Lower leg skin (tissue), 4 donors: ENCODE measurements at places on chromosomes 11 and 22.

DNA sequence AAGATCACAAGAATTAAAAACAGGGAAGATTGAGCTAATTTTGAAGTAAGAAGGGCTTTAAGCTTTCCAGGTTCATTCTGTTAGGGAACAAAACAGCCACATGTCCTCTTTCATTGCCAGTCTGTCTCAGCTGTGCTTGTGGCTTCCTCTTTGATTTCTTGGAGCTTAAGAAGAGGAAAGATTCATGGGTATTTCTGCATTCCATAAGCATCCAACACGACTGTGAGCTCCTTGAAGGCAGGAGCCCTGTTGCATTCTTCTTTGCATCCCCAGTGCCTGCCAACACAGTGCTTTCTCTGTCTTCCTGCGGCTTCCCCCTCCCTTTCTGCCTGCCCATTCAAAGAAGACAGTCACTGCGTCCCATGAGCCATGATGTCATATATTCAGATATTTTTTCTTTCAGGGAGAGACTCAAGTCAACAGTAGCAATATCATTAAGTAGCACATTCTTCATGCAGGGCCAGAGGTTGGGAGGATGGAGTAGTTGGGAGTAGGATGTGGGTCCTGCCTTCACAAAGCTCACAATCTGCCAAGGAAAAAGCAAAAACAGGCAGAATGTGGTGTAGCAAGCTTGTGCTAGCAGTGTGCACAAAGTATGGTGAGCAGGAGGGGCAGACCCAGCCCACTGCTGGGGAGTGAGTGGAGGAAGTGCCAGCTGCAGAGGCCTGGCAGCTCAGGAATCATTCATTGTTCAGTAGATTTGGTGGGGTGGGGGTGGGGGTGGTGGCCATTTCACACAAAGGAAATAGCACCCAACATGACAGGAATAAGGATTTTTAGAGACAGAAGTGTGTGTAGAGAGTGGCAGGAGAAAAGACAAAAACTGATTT lies 162.1 kb upstream of the RASSF10 start:
- DNase-seq: no peak

- DNase-seq: no peak
These were observed 29.4 kb downstream of the TUB start for GRCh38 chr11:8110396-8110795.

- no peak for DNase-seq
These were observed 52.7 kb downstream of the SMIM38 start for GRCh38 chr11:69208190-69209037.

GRCh38 chr22:19108807-19109197 lies 13.4 kb downstream of the DGCR2 start:
- DNase-seq: no peak

DNA sequence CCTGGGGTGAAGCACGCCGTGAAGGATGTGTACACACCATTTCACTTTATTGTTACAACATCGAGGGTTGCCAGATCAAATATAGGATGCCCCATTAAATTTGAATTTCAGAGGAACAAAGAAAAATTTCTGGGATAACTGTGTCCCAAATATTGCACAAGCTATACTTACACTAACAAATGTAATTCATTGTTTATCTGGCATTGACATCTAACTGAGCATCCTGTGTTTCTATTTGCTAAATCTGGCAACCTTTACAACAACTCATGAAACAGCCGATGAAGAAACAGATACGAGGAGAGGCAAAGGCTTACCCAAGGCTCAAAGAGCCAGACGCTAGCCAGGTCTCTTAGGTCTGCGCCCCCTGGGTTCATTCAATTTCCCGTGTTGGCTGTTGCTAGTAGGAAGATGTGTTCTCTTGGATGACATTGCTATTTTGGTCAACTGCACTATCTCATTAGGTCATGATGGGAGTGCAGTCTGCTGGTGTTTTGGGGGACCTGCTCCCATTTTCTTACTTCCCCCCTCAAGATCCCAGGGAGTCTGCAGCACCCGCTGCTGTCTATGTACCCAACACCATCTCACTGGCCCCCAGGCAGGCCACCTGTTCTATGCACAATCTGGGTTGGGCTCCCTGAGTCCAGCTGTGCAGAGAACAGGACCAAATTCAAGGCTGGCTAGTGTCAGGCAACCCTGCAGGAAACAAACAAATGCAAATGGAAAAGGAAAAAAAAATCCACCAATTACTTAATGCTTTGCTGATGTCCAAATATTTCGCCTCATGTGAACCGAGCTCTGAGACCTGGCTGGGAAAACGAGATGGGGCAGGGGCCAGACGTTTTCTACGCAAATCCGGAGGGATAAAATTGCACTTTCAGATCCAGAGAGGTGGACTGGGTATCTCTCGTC lies 560.9 kb downstream of the MIAT start:
- DNase-seq: no peak

DNA sequence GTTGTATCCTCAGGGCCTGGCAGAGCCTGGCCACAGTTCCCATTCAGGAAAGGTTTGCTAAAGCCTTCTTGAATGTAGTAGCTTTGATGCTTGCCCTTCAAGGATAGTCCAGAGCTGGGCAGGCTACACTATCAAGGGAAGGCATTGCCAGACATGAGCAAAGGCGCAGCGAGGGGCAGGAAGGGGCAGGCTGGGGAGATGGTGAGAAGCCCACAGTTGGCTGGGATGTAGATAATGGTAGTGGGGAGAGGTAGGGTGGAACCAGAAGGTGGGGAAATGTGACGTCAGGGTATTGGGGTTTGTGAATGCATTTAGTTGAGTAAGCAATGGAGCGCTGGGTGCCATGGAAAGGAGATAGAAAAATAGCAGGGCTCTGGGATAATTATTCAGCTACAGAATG lies 28.6 kb downstream of the LRRC32 start:
- DNase-seq: peak; percentile 56

GRCh38 chr11:95674657-95675358 lies 114.8 kb downstream of the FAM76B start:
- DNase-seq: no peak

GRCh38 chr11:75073459-75074190 lies 23.1 kb downstream of the OR2AT4 start:
- no peak for DNase-seq

- no peak for DNase-seq
These were observed 71.7 kb upstream of the EED start for GRCh38 chr11:86172894-86173293.

DNA sequence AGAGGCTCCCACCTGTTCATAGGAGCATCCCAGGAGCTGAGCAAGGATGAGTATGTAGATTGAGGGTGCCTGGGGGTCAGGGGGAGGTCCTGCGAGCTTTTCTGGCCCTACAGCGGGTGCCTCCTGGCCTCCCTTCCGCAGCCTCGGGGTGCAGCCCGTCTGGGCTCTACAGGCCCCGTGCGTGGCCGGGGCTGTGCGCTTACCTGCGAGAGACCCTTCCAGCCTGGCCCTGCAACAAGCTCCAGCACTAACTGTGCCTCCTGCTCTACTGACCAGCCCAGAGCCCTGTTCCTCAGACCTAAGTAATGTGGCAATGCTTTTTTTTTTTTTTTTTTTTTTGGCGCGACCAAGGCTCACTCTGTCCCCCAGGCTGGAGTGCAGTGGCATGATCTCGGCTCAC lies 1129.1 kb downstream of the BRD1 start:
- no peak for DNase-seq

DNA sequence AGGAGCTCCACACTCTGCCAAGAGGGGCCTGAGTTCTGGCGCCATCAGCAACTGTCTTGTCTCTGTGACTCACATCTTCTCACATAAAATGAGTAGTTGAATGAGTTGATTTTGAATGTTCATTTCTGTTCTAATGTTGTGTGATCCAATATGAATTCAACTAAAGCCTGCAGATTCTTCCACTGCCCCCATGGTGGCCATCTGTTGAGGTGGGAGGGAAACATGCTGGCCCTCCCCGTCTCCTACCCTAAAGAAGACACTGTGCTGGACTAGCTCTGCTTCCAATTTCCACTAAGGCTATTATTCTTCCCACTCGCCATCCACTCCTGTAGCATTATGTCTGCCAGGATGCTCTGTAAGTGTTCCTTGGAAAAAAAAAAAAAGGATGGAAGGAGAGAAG lies 555.6 kb upstream of the LARGE1 start:
- DNase-seq: no peak

- DNase-seq: no peak
These were observed 778.4 kb upstream of the FAT3 start for GRCh38 chr11:91446267-91446666.

- no peak for DNase-seq
These were observed 49.8 kb downstream of the APIP start for GRCh38 chr11:34866375-34866774.

DNA sequence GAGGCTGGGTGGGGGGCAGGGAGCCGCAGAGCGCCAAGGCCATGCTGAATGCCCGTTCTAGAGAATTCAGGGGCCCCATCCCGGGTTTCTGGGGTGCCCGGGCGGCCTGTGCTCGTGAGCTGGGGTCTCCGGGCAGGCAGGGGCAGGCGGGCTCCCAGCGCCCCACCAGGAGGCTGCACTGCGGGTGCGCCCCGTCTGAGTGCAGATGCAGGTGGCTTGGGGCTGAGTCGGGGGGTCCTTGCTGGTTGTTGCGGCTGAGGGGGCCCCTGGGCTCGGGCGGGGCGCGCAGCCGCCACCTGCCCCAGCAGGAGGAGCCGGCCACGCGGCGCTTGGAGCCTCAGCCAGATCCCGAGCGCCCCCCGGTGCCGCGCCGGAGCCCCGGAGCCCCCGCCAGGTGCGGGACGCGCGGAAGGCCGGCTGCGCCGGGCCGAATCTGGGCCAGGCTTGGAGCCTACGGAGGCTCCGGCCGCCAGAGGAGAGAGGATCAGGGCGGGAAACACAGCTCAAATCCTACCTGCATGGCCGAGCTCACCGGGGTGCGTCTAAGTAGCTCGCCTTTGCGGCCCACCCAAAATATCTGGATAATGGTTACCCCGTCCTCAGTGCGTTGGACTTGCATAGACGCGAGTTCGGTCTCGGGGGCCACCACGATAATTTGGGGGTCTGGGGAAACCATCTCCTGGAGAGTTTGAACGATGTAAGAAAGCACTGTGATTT lies 590 bp upstream of the IGF2 start:
- DNase-seq: no peak

DNA sequence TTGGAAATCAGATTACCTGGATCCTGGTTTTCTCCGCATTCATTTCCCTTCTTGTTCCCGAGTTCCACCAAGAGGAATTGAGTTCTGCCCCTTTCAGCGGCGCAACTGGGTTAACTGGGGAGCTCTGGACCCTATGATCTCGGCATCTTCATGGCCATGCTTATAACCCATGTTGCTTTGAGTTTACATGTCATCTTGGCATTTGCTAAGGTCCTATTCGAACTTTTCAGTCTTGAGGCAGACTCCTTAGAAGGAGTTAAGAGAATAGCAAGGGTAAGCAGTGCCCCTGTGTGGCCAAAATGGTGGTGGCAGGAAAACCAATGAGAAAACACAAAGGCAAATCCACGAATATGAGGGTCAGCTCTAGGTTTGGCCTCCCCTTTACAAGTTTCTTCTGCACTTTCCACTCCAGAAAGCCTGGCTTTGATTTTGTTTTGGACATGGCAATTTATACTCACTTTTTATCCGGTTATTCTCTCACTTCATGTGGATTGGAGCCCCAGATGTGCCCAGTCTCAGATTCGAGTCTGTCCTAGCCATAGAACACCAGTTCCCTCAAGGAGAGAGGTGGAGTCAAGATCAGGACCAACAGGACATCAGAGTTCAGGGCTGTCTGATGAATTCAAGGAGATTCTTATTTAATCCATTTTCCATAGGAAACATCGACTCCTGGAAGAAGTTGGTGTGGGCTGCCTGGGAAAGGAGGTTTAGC lies 55.3 kb upstream of the FBXO3 start:
- peak; percentile 88 for DNase-seq

DNA sequence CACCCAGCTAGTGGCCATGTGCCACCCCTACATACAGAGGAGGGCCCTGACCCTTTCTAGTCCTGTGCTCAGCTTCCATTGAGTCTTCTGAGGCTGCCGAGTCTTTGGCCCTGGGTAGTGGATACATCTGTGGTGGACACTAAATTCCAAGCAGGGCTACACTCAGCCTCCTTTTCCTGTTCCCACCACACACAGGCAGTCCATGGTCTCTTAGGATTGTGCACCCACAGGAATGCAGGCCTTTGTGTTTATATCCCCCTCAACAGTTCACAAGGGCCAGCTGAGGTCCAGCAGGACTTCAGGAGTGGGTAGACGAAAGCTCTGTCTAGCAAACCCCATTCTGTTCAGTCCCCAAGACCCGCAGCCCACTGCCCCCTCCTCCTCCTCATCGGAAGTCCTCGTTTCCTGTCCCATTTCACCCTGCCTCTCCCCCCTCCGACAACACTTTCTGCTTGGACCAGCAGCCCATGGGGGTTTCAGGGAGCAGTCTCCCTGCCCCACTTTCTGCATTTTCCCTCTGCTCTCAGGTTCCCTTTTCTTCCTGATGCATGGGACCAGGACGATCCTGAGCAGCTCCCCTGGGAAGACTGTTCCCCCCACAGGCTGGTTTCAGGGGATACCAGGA lies 91.8 kb downstream of the SWAP70 start:
- no peak for DNase-seq

- DNase-seq: no peak
These were observed 140.4 kb downstream of the NAV2 start for GRCh38 chr11:19853016-19853415.

GRCh38 chr11:44309478-44310205 lies at the start of gene ALX4:
ALX4 (minus strand) TSS chr11:44310139; CDS start chr11:44310062, 77 bp downstream.
- no peak for DNase-seq

DNA sequence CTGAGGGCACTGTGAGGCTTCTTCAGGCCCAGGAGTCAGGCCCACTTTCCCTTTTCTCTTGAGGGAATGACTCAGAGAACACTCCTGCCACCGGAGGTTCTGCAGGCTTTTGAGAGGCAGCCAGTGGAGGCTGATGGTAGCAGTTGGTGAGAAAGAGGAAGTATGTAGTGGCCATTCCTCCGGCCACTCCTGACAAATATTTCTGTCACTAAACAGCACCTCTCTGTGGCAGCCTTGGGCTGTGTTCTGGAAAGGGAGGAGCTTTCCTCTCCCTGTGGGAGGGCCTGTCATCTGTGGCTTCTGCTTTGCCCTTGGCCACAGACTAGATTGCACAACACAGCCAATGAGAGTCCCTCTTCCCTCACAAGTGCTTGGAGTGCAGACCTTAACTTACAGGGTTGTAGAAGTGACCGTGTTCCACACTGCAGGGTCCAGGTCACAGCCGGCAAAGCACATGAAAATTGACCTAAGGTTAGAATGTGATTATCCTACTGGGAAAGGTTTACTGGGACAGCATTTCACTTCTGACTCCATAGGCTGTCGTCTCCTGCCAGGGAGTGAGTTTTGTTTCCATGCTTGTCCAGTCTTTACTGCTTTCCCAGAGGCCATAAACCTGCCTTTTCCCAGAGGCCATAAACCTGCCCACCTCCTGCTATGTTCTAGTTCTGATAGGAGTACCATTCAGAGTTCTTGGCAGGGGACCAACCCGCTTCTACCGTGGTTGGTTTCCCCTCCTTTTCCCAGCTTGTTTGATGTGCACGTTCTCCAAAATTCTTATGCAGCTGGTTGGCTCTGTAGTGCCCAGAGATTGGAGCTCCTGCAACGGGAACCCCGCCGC lies 33.3 kb downstream of the MARK2 start:
- peak; percentile 94 for DNase-seq

- no peak for DNase-seq
These were observed 8.9 kb downstream of the LMNTD2 start for GRCh38 chr11:551596-551995.

DNA sequence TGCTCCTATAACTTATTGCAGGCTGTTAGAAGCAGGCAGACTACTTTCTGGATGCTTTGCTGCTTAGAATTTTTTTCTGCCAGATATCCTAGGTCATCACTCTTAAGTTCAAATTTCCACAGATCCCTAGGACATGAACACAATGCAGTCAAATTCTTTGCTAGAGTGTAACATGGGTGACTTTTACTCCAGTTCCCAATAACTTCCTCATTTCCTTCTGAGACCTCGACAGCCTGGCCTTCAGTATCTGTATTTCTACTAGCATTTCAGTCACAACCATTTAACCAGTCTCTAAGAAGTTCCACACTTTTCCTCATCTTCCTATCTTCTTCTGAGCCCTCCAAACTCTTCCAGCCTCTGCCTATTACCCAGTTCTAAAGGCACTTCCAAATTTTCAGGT lies 60.4 kb upstream of the ZBED5 start:
- DNase-seq: no peak
